ENCODE measurements at places on chromosomes 6 and 20. TPM values are rescaled to one million over a fixed set of nuclear protein-coding genes. Genes with fewer than 3 reads are reported as not detected.

- DNase-seq, result no peak
Measured at GRCh38 chr6:128252341-128253176, 267.8 kb downstream of the PTPRK start.

DNA sequence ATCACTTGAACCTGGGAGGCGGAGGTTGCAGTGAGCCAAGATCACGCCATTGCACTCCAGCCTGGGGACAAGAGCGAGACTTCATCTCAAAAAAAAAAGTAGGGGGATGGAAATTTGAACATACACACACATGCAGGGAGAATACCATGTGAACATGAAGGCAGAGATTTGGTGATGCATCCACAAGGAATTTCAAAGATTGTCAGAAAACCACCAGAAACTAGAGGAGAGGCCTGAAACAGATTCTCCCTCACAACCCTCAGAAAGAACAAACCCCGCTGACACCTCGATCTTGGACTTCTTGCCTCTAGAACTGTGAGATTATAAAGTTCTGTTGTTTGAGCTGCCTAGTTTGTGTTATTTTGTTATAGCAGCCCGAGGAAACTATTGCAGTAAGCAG is 125.5 kb downstream of the GPX5 start:
- DNase-seq, result no peak

GRCh38 chr20:48060841-48061720 is 275.8 kb upstream of the SULF2 start:
- no peak for DNase-seq

GRCh38 chr6:105212587-105212986 is 32.8 kb upstream of the POPDC3 start:
- DNase-seq, result no peak

GRCh38 chr6:5672581-5673011 is 334.1 kb downstream of the NRN1 start:
- DNase-seq, result no peak

GRCh38 chr20:33875534-33876026 is 64.4 kb downstream of the CHMP4B start:
- no peak for DNase-seq

GRCh38 chr20:4445784-4446183 is 275.9 kb upstream of the PRND start:
- no peak for DNase-seq

DNA sequence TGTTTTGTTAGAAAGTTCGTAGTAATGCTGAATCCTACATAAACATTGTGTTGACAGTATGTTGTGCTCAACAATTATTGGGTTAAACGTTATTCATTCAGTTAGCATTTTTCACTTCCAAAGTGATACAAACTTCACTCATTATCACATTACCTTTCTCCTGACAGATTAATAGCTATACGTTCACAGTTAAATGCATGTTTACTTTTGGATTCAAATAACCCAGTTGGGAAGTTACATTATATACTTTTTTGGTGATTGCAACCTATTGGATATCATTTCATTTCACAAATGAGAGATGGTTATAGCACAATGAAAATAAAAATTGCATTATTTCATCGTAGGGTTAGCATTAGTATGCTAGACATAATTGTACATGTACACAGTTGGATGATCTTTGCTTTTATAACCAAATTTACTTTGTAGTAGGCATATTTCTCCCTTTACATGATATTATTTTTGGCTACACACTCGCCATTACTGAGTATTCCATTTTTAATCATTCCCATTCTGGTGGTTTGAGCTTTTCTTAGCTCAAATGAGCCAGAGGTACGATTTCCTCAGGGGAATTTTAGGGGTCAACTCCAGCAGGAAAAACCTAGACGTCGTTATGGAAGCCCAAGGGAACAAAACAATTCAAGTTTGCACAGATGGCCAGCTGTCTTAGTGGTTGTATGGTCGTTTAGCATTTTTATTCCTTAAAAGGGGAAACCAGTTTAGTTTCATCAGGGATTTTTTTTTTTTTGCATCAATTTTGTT is 2.1 kb upstream of the HIVEP1 start:
- DNase-seq, result no peak

GRCh38 chr20:5489601-5490000 is 172.8 kb upstream of the PROKR2 start:
- DNase-seq, result no peak

- no peak for DNase-seq
Measured at GRCh38 chr6:170075659-170076223, 215.1 kb downstream of the DLL1 start.

DNA sequence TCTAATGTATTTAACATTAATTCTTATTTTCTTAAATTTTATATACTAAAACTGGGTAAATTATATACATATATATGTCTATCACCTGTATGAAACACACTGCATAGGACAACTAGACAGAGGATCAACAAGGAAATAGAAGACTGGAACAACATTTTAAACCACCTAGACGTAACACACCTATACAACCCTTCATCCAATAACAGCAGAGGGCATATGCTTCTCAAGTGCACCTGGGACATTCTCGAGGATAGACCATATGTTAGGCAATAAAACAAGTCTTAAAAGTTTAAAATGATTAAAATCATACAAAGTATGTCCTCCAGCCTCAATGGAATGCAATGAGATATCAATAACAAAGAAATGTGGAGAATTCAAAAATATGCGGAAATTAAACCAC is 45.2 kb downstream of the RPP40 start:
- DNase-seq, result no peak

Gene ZSCAN23
- 12.0 TPM for total RNA-seq

Gene SLC22A7
- total RNA-seq, result not detected

Gene VSX1
- total RNA-seq, result 0.65 TPM
